ENCODE measurements at places on chromosomes 12 and 14. TPM values are rescaled to one million over a fixed set of nuclear protein-coding genes. Genes with fewer than 3 reads are reported as not detected.

DNA sequence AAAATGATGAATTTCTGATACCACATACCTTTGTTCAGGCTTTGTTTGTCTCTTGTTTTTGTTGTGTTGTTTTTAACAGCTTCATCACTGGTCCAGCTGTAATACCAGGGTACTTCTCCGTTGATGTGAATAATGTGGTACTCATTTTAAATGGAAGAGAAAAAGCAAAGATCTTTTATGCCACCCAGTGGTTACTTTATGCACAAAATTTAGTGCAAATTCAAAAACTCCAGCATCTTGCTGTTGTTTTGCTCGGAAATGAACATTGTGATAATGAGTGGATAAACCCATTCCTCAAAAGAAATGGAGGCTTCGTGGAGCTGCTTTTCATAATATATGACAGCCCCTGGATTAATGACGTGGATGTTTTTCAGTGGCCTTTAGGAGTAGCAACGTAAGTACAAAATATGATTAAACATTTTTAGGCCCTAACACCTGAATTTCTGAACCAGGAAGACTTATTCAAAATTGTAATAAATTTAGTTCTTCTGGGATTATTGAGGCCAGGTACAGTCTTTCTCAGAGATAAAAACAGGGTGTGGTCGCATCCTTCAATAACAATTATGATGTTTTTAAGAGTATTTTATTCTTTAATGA lies 22.4 kb downstream of the RXYLT1 start:
- peak; percentile 23 for DNase-seq

GRCh38 chr12:131346555-131347344 lies 364.1 kb upstream of the SFSWAP start:
- DNase-seq, result no peak

DNA sequence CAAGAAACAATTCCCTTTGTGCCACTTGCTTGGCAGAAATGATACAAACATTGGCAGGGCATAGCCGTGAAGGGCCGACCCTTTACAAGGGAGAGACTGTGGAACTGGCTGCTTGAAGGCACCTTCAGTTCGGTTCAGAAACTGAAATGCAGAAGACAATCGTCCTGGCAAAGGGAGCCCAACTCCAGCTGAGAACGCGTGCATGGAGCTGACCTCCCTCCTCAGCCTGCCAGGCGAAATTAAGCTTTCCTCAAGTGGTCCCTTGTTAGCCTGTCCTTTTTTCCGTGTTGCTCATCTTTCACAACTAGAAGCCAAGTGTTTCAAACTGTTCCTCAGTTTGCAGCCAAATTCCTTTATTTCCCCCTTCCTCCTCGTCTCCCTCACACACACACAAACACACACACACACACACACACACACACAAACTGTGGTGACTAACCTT lies 8.1 kb downstream of the LGR5 start:
- DNase-seq, result no peak

DNA sequence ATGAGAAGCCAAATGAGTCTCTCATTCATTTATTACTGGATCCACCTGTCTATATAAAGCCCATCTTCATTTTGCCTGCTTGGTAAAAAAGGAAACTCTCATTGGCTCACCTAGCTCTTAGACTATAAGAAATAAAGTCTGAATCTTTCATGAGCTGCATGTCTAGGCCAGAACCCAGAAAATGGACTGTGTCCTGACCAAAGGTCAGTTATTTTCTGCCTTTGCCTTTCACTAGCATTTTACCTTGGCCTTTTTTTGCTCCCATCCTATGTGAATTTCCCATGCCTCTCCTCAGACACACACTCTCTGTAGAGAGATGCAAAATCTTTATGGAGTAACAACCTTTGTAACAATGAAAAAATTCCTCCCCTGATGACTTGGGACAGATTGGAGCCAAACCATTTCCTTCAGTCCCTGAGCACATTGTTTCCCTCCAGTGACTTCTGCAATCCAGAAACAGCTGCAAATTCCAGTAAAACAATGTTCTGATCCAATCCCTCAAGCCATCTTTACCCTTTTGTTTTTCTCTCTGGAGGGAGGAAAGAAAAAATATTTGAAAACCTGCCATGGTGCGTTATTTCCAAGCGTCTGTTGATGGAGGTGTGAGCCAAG lies 33.6 kb upstream of the MAP3K9 start:
- DNase-seq, result no peak

GRCh38 chr14:103386713-103387329 lies 1.6 kb downstream of the MARK3 start:
- no peak for DNase-seq

DNA sequence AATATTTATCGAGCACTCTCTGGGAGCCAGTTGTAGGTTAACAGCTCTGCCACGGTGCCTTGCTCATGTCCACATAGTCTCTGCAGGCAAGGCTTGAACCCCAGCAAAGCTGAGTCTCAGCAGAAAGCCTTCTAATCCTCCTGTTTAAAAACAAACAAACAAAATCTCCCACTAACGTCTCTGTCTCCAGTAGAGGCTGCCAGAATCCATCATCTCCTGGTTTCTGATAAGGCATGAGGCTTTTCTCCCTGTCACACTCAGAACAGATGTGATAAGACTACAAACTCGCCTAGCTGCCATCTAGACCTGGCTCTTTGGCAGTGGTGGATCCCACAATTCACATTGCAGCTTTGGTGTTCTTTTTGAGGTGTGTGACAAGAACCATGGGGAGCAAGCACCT lies 813.2 kb downstream of the AACS start:
- no peak for DNase-seq

DNA sequence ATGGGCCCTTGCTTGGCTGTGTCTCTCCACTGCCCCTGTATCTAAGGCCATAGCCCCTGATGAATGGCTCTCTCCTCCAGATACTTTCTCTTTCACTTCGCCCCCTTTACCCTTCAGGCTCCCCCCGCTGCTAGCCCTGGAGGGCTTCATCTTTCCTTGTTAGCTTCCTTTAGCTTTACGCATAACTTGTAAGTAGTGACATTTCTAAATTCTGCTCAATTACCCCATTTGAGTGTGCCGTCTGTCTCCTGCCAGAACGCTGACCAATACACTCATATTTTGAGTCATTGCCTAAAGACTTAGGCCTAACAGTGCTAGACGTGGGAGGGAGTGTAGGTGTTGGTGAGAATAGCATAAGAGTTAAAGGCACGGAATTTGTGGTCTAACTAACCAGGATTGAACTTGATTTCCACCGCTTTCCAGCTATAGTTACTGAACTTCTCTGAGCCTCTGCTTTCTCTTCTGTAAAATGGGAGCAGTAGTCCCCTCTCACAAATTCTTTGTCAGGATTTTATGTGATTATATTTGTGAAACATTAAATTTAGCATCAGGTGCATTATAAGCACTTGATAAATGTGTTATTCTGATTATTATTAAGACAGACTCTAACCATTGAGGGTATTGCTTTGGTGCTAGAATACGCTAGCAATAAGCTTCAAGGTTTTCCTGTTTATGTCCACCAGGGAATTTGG lies 129.3 kb downstream of the ZFP36L1 start:
- peak; percentile 43 for DNase-seq

GRCh38 chr14:88488081-88488480 lies 66.7 kb downstream of the PTPN21 start:
- no peak for DNase-seq

DNA sequence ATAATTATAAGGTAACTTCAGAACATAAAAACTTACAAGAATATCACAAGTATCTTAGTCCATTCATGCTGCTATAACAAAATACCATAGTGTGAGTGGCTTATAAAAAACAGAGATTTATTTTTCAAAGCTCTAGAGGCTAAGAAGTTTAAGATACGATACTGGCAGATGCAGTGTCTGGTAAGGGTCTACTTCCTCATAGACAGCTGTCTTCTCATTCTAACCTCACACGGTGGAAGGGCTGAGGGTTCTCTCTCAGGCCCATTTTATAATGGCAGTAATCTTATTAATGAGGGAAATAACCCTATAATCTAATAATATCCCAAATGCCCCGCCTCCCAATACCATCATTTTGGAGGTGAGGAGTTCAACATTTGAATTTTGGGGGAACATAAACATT lies 23.7 kb upstream of the OSBPL8 start:
- DNase-seq, result no peak

GRCh38 chr14:45177076-45177475 lies 41.3 kb downstream of the FANCM start:
- peak; percentile 93 for DNase-seq

DNA sequence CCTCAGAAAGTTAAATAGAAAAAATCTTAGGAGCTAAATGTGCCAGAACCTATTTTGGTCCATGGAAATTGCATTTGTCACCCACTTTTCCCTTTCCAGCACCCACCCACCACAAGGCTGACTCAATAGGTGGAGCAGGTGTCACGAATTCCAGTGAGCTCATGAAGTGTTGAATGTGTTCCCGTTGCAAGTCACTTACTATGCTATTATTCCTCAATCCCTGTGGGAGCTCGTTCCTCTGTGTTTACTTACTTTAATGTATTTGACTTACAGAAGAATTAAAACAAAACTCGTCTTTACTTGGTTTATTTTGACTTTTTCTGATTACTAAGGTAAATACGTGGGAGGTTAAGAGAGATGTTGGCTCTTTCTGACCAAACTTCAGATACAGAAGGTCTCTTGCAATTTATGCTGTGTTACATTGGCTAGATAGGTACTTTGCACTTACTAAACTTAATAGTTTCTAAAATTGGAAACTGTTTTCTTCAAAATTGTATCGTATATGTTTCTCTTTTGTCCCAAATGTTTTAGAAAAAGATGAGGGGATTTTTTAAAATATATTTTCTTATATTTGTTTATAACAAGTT lies 269.4 kb upstream of the NOVA1 start:
- DNase-seq, result peak; percentile 14

- no peak for DNase-seq
Measured at GRCh38 chr14:94054936-94055335, 26.1 kb downstream of the DDX24 start.

GRCh38 chr12:110858848-110859247 lies 12.1 kb downstream of the CCDC63 start:
- DNase-seq, result no peak

TIGAR gene
- total RNA-seq, result 44.0 TPM

ZBTB25 gene
- total RNA-seq, result 15.3 TPM

SERPINA10 gene
- total RNA-seq, result not detected

LRFN5 gene
- total RNA-seq, result not detected

RBM25 gene
- total RNA-seq, result 107 TPM

DCTN2 gene
- total RNA-seq, result 188 TPM

SLC2A13 gene
- 1.7 TPM for total RNA-seq
